ENCODE measurements at places on chromosomes 3 and 15. TPM values are rescaled to one million over a fixed set of nuclear protein-coding genes. Genes with fewer than 3 reads are reported as not detected.

GRCh38 chr3:127304121-127304744 is 16.4 kb upstream of the PRR20G start:
- H3K27me3 ChIP-seq, result peaks cover 18% of the 10 kb centered on the region
- H3K4me1 ChIP-seq, result no peaks in the 10 kb centered on the region

DNA sequence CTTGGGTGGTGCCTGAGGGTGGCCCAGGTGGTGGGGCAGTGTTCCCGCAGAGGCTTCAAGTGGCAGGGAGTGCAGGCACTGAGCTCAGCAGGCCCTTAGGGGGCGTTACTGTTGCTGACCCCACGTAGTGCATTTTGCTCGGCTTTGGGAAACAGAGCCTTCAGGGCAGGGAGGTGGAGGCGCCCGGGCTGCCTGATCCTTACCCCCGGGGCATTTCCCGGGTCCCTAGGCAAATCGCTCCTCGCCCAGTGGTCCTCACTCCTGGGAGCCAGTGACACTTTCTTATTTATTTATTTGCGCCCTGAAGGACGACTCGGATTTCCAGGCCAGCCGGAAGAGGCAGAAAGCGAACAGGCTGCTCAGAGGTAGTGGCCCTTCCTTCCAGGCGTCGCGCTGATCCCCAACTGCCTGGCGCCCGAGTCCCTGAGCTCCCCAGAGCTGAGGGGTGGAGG is 10.1 kb upstream of the FOXB1 start:
- no peak overlapping the region for H3K27ac ChIP-seq
- peaks cover 92% of the 10 kb centered on the region for H3K27me3 ChIP-seq
- H3K4me1 ChIP-seq, result peaks cover 53% of the 10 kb centered on the region
- H3K36me3 ChIP-seq, result no peaks in the 10 kb centered on the region

DNA sequence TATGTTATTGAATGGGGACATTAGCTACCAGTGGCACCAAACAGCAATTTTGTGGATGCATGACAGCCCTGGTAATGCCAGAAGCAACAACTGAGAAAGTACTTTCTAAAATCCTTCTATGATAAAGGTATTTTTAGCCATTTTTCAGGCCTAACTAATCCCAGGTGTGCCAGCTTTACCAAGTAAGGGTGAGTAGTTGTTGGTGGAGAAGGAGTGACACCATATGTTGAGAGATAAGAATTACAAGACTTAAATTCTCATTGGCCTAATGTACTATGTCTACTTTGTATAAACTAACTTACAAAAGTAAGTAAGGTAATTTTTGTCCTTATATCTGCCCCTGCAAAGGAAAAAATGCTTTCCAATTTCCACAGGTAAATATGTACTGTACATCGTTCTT is 4.1 kb upstream of the COX17 start:
- DNase-seq, result no peak
- peaks cover 5% of the 10 kb centered on the region for H3K36me3 ChIP-seq
- no peak overlapping the region for H3K4me3 ChIP-seq
- peaks cover 13% of the 10 kb centered on the region for H3K4me1 ChIP-seq
- no peaks in the 10 kb centered on the region for H3K27me3 ChIP-seq

WDR53 gene
- total RNA-seq, result 27.6 TPM

DNA sequence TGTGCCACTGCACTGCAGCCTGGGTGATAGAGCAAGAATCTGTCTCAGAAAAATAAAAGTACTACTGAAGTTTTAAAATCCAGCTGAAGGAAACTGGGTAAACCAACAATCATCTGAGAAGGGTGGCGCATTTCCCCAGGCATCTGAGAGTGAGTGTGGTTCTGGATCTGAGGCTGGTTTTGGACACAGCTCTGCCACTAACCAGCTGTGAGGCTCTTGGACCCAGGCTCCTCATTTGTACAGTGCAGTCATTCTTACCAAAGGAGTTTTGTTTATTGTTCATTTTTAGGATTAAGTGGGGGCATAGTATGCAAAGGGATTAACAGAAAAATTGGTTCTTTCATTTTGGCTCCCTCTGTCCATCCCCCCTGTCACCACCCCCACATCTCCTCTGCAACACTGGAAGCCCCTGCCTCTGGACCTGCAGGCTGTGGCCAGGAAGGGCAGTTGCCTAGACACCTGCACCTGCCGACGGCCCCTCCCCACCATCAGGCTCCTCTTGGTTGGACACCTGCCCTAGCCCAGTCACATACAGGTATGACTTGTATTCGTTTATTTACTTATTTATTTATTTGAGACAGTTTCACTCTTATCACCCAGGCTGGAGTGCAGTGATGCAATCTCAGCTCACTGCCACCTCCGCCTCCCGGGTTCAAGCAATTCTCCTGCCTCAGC is 8.8 kb downstream of the NUP210 start:
- no peak for DNase-seq
- peaks cover 53% of the 10 kb centered on the region for H3K4me1 ChIP-seq
- H3K4me3 ChIP-seq, result no peak overlapping the region
- peaks cover 11% of the 10 kb centered on the region for H3K36me3 ChIP-seq

- H3K27ac ChIP-seq, result no peak overlapping the region
- H3K27me3 ChIP-seq, result no peaks in the 10 kb centered on the region
- H3K4me3 ChIP-seq, result no peak overlapping the region
- H3K36me3 ChIP-seq, result no peaks in the 10 kb centered on the region
- no peaks in the 10 kb centered on the region for H3K4me1 ChIP-seq
Measured at GRCh38 chr3:55897573-55898224, 410.6 kb upstream of the WNT5A start.

RARB gene
- not detected for total RNA-seq

- no peaks in the 10 kb centered on the region for H3K36me3 ChIP-seq
- no peak overlapping the region for H3K4me3 ChIP-seq
- H3K27me3 ChIP-seq, result peaks cover 18% of the 10 kb centered on the region
- DNase-seq, result no peak
- H3K27ac ChIP-seq, result no peak overlapping the region
Measured at GRCh38 chr15:64050281-64051092, 4.2 kb upstream of the DAPK2 start.

DNA sequence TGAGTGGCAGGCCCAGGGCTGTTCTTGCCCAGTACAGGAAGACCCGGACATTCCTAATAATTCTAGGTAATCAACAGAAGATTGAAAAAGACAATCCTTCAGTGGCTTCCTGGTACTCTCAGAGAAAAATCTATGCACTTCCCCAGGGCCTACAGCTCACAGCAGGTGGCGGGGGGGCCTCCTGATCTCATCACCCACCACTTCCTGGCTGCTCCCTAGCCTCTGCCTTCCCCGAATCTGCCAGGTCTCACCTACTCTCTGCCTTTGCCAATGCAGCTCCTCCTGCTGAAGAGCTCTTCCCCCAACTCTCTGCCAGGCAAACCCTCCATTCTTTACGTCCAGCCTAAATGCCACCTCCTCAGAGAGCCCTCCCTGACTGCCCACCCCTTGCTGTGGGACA is 37.5 kb downstream of the EHD4 start:
- peaks cover 2% of the 10 kb centered on the region for H3K36me3 ChIP-seq
- H3K4me3 ChIP-seq, result peak overlapping the region; percentile 76
- H3K27me3 ChIP-seq, result no peaks in the 10 kb centered on the region
- H3K27ac ChIP-seq, result peak overlapping the region; percentile 95

THAP10 gene
- total RNA-seq, result 0.62 TPM

All from activated T-cell treated with anti-CD3 and anti-CD28 coated beads, Interleukin-2, amount 50 U/mL, for 72 hours (primary cell).